ENCODE measurements at places on chromosomes 1 and 21.

GRCh38 chr1:93358293-93358692 lies 12.6 kb downstream of the DR1 start:
- H3K4me3 ChIP-seq: no peak overlapping the region
- no peaks in the 10 kb centered on the region for H3K4me1 ChIP-seq
- no peak overlapping the region for H3K27ac ChIP-seq
- no peaks in the 10 kb centered on the region for H3K27me3 ChIP-seq

- no peak overlapping the region for H3K27ac ChIP-seq
- H3K36me3 ChIP-seq: no peaks in the 10 kb centered on the region
- no peaks in the 10 kb centered on the region for H3K27me3 ChIP-seq
- no peak overlapping the region for H3K4me3 ChIP-seq
Observed at GRCh38 chr1:118118469-118118868, 66.6 kb downstream of the SPAG17 start.

GRCh38 chr1:182570611-182570970 lies 18.5 kb downstream of the RNASEL start:
- H3K27ac ChIP-seq: no peak overlapping the region
- no peaks in the 10 kb centered on the region for H3K27me3 ChIP-seq
- no peak overlapping the region for H3K4me3 ChIP-seq
- no peaks in the 10 kb centered on the region for H3K4me1 ChIP-seq

DNA sequence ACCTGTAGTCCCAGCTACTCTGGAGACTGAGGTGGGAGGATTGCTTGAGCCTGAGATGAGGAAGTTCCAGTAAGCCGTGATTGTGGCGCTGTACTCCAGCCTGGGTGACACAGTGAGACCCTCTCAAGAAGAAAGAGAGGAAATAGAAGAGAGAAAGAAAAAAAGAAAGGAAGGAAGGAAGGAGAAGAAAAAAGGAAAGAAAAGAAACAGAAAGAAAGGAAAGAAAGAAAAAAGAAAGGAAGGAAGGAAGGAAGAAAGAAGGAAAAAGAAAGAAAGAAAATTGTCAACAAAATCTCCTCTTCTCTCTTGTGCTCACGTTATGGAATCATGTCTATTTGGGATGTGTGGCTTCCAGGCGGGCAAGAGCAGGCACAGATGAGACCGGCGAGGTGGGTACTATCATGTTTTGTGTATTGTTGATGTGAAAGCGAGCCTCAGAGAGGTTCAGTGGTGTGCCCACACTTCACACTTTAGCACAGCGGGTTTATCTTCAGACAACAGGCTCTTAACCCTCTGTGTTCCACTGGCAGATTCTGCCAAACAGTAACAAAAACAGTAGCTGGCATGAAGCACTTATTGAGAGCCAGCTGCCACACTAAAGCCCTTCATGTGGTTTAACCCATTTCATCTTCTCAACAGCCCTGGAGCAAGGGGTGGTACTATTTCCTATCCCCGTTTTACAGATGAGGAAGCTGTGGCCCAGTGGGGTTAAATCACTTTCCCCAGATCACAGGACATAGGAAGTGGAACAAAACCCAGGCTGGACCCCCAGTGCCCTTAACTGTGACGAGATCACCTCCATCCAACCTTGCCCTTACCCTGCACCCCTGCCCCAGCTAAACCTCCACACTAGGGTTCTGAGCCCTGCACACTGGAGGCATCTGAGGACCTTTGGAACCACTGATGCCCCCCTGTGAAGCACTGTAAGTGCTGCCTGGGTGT lies 94.7 kb upstream of the TARDBP start:
- H3K36me3 ChIP-seq: no peaks in the 10 kb centered on the region
- no peaks in the 10 kb centered on the region for H3K4me1 ChIP-seq
- no peak overlapping the region for H3K4me3 ChIP-seq
- H3K27me3 ChIP-seq: no peaks in the 10 kb centered on the region
- H3K27ac ChIP-seq: no peak overlapping the region

DNA sequence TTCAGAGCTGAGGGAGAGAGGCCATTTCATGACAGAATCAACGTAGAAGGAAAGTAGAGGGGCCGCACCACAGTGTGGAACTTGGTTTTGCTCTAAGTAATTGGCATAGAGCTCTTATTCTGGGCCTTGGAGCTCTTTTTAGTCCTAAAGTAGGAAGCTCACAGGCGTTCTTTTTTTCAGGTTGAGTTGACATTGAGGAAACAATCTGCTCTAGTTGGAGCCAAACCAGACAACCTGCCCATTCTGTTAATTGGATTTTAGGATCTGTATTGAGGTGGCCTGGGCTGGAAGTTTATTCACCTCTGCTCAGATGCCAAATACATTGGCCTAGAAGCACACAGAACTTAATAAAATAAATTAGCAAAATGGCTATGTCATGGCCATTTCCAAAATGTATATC lies 1093.9 kb downstream of the ADGRL2 start:
- no peak overlapping the region for H3K27ac ChIP-seq
- peaks cover 5% of the 10 kb centered on the region for H3K4me1 ChIP-seq
- no peaks in the 10 kb centered on the region for H3K36me3 ChIP-seq
- DNase-seq: no peak

- H3K4me1 ChIP-seq: peaks cover 6% of the 10 kb centered on the region
- DNase-seq: peak; percentile 32
- no peaks in the 10 kb centered on the region for H3K27me3 ChIP-seq
- no peaks in the 10 kb centered on the region for H3K36me3 ChIP-seq
- no peak overlapping the region for H3K4me3 ChIP-seq
- H3K27ac ChIP-seq: no peak overlapping the region
Observed at GRCh38 chr1:30134466-30135217, 588.7 kb downstream of the MATN1 start.

GRCh38 chr1:224727351-224728289 lies 111.5 kb downstream of the CNIH3 start:
- no peaks in the 10 kb centered on the region for H3K4me1 ChIP-seq
- H3K4me3 ChIP-seq: no peak overlapping the region
- no peaks in the 10 kb centered on the region for H3K27me3 ChIP-seq
- DNase-seq: no peak

GRCh38 chr1:177001556-177001955 lies 163.0 kb downstream of the ASTN1 start:
- no peaks in the 10 kb centered on the region for H3K27me3 ChIP-seq
- H3K36me3 ChIP-seq: no peaks in the 10 kb centered on the region
- H3K27ac ChIP-seq: no peak overlapping the region

GRCh38 chr1:19804831-19805251 lies 5.1 kb upstream of the TMCO4 start:
- H3K27me3 ChIP-seq: peaks cover 19% of the 10 kb centered on the region
- DNase-seq: no peak
- H3K4me3 ChIP-seq: no peak overlapping the region
- H3K27ac ChIP-seq: no peak overlapping the region
- no peaks in the 10 kb centered on the region for H3K36me3 ChIP-seq

GRCh38 chr1:41710980-41711379 lies 207.7 kb downstream of the HIVEP3 start:
- H3K4me3 ChIP-seq: no peak overlapping the region
- H3K36me3 ChIP-seq: no peaks in the 10 kb centered on the region
- no peaks in the 10 kb centered on the region for H3K4me1 ChIP-seq
- no peak for DNase-seq
- no peaks in the 10 kb centered on the region for H3K27me3 ChIP-seq

DNA sequence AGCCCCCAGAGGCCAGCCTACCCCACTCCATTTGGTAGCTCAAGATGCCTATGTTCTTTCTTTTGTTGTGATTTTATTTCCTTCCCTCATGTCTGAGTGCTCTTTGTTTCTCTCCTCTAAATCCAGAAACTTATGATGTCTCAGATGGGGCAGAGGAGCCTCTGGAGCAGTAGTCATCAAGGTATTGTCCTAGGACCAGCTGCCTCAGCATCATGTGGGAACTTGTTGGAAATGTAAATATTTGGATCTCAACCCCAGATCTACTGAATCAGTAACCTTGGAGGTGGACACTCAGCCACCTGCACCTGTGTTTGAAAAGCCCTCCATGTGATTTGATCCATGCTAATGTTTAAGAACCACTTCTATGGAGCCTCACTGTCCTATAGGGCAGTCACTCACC lies 593.1 kb upstream of the PLXNA2 start:
- H3K4me3 ChIP-seq: no peak overlapping the region
- no peaks in the 10 kb centered on the region for H3K4me1 ChIP-seq
- DNase-seq: no peak

- no peak overlapping the region for H3K4me3 ChIP-seq
- no peak overlapping the region for H3K27ac ChIP-seq
- DNase-seq: no peak
- no peaks in the 10 kb centered on the region for H3K4me1 ChIP-seq
- no peaks in the 10 kb centered on the region for H3K36me3 ChIP-seq
Observed at GRCh38 chr1:50995651-50996050, 25.6 kb downstream of the CDKN2C start.

GRCh38 chr1:58824753-58825389 lies 41.0 kb upstream of the JUN start:
- no peak overlapping the region for H3K27ac ChIP-seq
- no peak overlapping the region for H3K4me3 ChIP-seq

GRCh38 chr1:81542196-81542595 lies 258.5 kb upstream of the ADGRL2 start:
- no peaks in the 10 kb centered on the region for H3K36me3 ChIP-seq
- no peak overlapping the region for H3K27ac ChIP-seq

DNA sequence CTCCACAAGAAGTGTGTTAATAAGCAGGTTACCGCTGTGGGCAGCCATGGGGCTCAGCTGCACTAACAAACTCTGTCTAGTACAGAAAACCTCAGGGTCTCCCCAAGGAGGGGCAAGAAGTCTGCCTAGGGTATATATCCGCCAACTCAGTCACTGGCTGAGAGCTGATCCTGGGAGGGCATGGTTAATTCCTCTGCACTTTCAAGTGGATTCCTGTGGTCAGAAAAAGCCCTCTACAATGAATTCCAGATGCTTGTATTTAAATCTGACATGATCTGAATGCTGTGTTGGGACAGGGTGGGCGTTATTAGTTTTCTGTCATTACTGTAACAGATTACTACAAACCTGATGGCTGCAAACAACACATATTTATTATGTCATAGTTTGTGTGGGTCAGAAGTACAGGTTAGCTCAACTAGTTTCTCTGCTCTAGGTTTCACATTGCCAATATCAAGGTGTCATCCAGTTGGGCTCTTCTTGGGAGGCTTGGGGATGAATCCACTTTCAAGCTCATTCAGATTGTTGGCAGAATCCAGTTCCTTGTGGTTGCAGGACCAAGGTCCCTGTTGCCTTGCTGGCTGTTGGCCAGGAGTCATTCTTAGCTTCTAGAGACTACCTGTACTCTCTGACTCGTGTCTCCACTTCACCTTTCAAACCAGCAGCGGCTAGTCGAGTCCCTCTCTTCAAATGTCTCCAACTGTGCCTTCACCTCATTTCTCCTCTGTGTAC lies 8.0 kb upstream of the SELE start:
- no peak overlapping the region for H3K4me3 ChIP-seq
- H3K36me3 ChIP-seq: no peaks in the 10 kb centered on the region
- peaks cover 8% of the 10 kb centered on the region for H3K27me3 ChIP-seq
- no peak overlapping the region for H3K27ac ChIP-seq
- no peak for DNase-seq

GRCh38 chr1:151579436-151580225 lies 32.2 kb upstream of the SNX27 start:
- no peak for DNase-seq
- no peak overlapping the region for H3K27ac ChIP-seq
- no peaks in the 10 kb centered on the region for H3K27me3 ChIP-seq
- H3K4me3 ChIP-seq: no peak overlapping the region
- peaks cover 82% of the 10 kb centered on the region for H3K36me3 ChIP-seq

DNA sequence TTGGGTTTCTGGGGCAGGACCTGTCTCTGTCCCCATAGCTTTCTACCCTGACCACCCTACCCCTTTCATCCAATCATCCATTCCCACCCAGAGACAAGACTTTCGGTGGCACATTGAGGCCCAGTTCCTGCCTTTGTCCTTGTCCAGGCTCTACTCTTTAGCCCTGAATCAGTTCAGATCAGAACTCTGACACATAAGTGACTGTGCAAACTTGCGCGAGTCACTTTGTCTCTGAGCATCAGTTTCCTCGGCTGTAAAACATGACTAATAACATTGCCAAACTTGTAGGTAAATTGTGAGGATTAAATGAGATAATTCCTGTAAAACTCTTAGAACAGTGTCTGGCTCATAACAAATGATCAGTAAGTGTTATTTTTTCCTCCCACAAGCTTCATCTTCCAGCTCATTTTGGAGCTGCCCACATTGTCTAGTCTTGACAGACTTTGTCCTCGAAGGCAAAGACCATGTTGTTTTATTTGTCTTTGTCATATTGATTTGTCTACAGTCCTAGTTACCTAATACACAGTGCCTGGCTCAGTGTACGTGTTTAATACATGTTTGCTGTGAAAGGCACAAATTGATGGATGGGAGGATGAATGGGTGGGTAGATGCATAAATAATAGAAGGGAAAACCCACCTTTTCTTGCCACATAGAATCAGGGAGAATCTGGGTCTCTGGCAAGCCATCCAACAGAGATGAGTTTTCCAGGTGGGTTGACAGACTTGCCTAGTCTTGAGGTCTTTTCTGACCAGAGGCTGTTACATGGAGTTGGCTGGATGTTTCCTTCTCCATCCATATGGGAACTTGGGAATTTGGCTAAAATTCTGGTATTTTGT lies 262.9 kb downstream of the OMA1 start:
- no peaks in the 10 kb centered on the region for H3K4me1 ChIP-seq
- no peak for DNase-seq
- H3K4me3 ChIP-seq: no peak overlapping the region

DNA sequence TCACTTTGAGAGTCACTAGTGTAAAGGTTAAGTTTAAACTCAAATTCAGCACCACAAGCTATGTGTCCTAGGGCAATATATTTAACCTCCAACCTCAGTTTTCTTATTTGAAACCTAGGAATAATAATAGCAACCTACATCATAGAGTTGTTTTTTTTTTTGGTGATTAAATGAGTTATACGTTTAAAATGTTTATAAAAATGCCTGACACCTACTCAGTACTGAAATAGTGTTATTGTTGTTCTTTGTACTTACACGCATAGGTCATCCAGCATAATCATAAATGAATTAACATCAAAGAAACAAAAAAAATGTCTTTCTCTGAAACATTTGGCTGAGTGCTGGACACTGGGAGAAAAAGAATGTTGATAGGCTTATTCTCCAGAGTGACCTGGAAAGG lies 266.8 kb upstream of the PRMT6 start:
- no peaks in the 10 kb centered on the region for H3K4me1 ChIP-seq
- H3K27me3 ChIP-seq: no peaks in the 10 kb centered on the region
- H3K4me3 ChIP-seq: no peak overlapping the region
- no peaks in the 10 kb centered on the region for H3K36me3 ChIP-seq
- H3K27ac ChIP-seq: no peak overlapping the region

GRCh38 chr1:153087652-153088051 lies 6.7 kb downstream of the SPRR2E start:
- no peaks in the 10 kb centered on the region for H3K27me3 ChIP-seq
- no peak for DNase-seq
- H3K4me1 ChIP-seq: no peaks in the 10 kb centered on the region
- H3K36me3 ChIP-seq: no peaks in the 10 kb centered on the region

GRCh38 chr1:29679828-29680558 lies 443.7 kb downstream of the PTPRU start:
- H3K4me1 ChIP-seq: no peaks in the 10 kb centered on the region
- H3K27me3 ChIP-seq: no peaks in the 10 kb centered on the region
- DNase-seq: peak; percentile 14

DNA sequence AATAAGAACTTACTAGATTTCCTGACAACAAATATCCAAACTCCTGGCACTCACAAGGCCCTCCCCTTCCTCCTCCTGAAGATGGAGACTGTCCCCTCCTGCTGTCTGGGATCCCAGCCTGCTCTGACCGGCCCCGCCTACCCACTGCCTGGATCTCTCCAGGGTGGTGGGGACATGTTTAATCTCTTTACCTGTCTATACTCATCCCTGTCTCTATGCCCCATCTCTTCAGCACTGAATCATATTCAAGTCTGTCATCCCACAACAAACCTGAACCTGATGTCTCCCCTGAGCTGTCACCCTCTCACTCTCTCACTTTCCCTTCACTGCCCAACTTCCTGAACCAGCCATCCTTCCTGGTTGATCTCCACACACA lies 22.1 kb downstream of the MATN1 start:
- DNase-seq: no peak
- no peaks in the 10 kb centered on the region for H3K27me3 ChIP-seq
- H3K4me1 ChIP-seq: peaks cover 15% of the 10 kb centered on the region
- no peak overlapping the region for H3K4me3 ChIP-seq
